Small intestine (tissue), 16 donors: ENCODE measurements at places on chromosomes 7 and 10. TPM values are rescaled to one million over a fixed set of nuclear protein-coding genes. Genes with fewer than 3 reads are reported as not detected.

DNA sequence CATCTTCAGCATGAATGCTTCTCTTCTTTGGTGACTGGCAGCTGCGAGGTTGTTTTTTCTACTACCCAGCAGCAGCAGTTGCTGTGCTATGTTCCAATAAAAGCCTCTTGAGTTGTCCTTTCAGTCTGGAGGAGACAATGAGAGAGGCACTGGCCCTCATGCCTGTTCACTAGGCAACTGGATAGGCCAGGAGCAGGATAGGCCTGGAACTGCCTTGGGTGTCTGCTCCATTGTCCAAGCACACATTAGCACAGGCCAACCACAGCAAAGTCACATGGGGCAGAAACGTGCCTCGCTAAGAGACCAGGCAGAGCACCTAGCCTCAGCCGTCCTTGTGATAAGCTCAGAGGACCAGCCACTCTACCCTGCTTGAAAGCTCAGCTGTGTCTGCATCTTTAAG lies 76.9 kb upstream of the PDCD4 start:
- H3K27me3 ChIP-seq: no peaks in the 10 kb centered on the region
- no peak overlapping the region for H3K27ac ChIP-seq
- H3K36me3 ChIP-seq: peaks cover 2% of the 10 kb centered on the region
- no peak for DNase-seq

- H3K27me3 ChIP-seq: no peaks in the 10 kb centered on the region
- no peak overlapping the region for H3K27ac ChIP-seq
- DNase-seq: peak; percentile 20
- no peak overlapping the region for H3K4me3 ChIP-seq
- peaks cover 8% of the 10 kb centered on the region for H3K36me3 ChIP-seq
- H3K4me1 ChIP-seq: no peaks in the 10 kb centered on the region
Observed at GRCh38 chr10:77974396-77975074, 48.0 kb upstream of the DLG5 start.

DNA sequence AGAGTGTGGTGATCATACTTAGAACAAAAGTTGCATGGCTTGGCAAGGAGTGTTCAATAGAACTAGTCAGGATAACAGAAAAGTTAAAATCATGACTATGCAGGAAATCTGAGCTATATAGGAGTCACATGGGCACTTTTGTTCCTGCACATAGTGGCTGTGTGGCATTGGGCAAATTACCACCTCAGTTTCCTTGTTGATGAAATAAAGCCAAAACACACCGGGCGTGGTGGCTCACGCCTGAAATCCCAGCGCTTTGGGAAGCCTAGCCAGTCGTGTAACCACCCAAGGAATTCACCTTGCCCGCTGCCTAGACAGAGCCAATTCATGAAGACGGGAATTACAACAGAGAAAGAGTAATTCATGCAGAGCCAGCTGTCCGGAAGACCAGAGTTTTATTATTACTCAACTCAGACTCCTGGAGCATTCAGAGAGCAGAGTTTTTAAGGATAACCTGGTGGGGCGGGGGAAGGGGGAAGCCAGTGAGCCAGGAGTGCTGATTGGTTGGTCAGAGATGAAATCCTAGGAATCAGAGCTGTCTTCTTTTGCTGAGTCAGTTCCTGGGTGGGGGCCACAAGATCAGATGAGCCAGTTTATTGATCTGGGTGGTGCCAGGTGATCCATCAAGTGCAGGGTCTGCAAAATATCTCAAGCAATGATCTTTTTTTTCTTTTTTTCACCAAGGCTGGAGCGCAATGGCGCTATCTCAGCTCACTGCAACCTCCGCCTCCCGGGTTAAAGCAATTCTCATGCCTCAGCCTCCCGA lies 6.4 kb upstream of the MKRN1 start:
- peak overlapping the region; percentile 56 for H3K27ac ChIP-seq
- no peak overlapping the region for H3K4me3 ChIP-seq
- H3K27me3 ChIP-seq: no peaks in the 10 kb centered on the region
- no peaks in the 10 kb centered on the region for H3K4me1 ChIP-seq
- no peaks in the 10 kb centered on the region for H3K36me3 ChIP-seq

GRCh38 chr7:91541641-91542040 lies 277.4 kb downstream of the FZD1 start:
- no peaks in the 10 kb centered on the region for H3K27me3 ChIP-seq
- no peak for DNase-seq
- H3K4me1 ChIP-seq: no peaks in the 10 kb centered on the region
- H3K27ac ChIP-seq: no peak overlapping the region

DNA sequence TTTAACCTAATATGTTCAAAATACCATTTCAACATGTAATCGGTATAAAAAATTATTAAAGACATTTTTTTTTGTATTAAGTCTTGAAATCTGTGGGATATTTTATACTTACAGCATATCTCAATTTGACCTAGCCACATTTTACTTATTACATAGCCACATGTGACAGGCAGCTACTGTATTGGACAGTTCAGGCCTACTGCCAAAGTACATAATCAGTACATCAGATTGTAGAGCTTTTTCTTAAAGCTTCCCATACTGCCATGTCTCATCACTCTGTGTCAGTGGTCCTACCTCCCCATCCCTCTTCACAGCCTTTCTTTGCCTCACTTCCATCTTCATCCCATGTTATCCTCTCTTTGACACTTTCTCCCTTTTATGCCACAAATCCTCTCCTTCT lies 43.0 kb downstream of the LOXL4 start:
- H3K4me3 ChIP-seq: no peak overlapping the region
- no peaks in the 10 kb centered on the region for H3K36me3 ChIP-seq
- H3K27me3 ChIP-seq: no peaks in the 10 kb centered on the region
- DNase-seq: no peak
- no peak overlapping the region for H3K27ac ChIP-seq

DNA sequence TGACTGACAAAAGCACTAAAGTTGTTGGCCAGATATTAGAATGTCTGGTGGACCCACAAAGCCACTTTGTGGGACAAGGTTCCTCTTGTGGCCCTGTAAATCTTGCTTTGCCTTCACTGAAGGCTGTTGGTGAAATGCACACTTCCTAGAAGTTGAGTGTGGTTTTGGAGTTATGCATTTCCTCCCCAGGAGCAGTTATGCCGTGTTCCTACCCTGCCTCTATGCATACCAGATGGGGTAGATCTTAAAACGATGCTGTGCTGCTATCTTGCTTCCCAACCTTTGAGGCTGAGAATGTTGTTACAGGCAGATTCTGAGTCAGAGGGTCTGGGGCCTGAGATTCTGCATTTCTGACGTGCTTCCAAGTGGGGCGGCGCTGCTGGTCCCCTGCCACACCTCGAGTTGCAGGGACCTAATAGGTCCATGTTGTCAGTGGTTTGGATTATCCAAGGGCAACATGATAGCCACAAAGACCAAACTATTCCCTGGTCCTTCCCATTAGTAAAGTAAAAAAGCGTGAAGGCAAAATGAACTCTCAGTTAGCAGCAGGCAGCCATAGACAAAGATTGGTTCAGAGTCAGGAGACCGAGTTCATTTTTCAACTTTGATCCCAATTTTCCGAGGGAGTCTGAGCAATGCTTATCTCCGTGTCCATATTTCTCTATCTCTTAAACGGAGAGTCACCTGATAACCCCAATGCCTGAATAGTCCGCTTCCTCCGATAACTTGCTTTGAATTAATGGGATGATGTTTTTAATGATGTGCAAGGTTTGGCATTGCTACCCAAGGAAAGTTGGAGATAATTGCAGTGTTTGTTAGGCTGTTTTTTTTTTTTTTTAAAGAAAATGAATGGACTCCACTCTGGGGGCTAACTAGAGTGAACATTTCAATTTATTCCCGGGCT lies 55.8 kb downstream of the CDHR3 start:
- H3K4me1 ChIP-seq: no peaks in the 10 kb centered on the region
- DNase-seq: no peak
- H3K27me3 ChIP-seq: no peaks in the 10 kb centered on the region

DNA sequence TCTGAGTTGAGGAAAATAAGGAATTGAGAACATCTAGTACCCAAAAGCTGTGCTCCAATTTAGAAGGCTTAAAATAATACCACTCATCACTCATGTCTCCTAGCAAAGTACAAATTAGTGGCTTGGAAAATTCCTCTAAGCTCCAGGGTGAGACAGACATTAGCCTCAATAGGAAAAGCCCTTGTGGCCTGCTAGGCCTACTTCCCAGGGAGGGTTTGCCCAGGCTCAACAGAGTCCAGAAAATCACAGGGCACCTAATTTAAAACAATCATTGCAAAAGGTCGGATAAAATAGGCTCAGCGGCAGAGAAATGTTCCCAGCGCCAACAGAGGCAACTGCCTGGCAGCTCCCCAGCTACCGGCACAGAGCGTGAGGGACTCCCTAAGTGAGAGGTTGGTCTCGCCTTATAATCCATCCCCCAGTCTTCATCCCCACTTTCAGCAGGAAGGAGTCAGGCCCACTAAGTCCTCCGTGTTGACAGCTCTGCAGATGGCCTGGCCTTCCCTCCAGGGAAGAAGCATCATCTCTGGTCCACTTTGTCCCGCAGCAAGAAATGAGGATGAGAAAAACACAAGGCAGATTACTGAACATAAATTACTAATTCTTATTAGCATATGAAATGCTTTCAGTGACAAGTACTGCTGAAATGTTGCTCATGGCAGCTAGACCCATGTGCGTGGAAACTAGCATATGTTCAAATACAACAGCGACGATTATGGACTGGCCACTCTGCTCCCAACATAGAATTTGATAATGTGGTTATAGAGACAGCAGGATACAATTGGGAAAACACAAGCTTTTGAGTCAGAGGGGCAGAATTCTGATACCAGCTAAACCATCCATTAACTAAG lies 1177.7 kb upstream of the AUTS2 start:
- no peak overlapping the region for H3K27ac ChIP-seq
- no peaks in the 10 kb centered on the region for H3K36me3 ChIP-seq
- no peak for DNase-seq

- H3K36me3 ChIP-seq: no peaks in the 10 kb centered on the region
- no peak for DNase-seq
- no peak overlapping the region for H3K4me3 ChIP-seq
- no peak overlapping the region for H3K27ac ChIP-seq
- H3K27me3 ChIP-seq: no peaks in the 10 kb centered on the region
- H3K4me1 ChIP-seq: no peaks in the 10 kb centered on the region
Observed at GRCh38 chr10:105592468-105592867, 951.4 kb downstream of the SORCS3 start.

- no peak overlapping the region for H3K4me3 ChIP-seq
- no peaks in the 10 kb centered on the region for H3K4me1 ChIP-seq
- H3K27ac ChIP-seq: no peak overlapping the region
- no peak for DNase-seq
- H3K27me3 ChIP-seq: no peaks in the 10 kb centered on the region
Observed at GRCh38 chr7:49927631-49928030, 154.2 kb downstream of the VWC2 start.

DNA sequence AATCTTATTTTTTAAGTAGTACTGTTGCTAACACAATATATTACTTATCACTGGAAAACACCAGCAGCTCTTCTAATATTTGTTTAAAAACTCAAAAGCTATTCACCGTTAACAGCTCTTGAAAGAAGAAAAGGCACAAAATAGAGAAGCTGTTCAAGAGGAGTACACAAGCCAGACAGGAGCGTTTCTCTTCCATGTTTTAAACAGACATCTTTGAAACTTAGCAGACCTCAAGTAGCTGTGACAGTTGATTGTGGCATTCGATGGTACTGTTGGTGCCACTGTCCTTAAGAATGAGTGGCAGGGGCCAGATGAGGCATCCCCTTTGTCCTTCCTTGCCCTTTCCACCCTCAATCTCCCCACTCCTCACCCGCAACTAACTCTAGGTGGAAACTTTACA lies 81.6 kb upstream of the PRR15 start:
- H3K36me3 ChIP-seq: no peaks in the 10 kb centered on the region
- no peak overlapping the region for H3K4me3 ChIP-seq
- no peaks in the 10 kb centered on the region for H3K27me3 ChIP-seq
- peak; percentile 48 for DNase-seq
- H3K27ac ChIP-seq: peak overlapping the region; percentile 48

Gene FAM241B
- polyA plus RNA-seq: 3.4 TPM

Gene MSMB
- 46.3 TPM for polyA plus RNA-seq

Gene WNT8B
- polyA plus RNA-seq: not detected

Gene STEAP1B
- polyA plus RNA-seq: 0.56 TPM

Gene CRYGN
- 0.07 TPM for polyA plus RNA-seq
